ENCODE measurements at places on chromosomes 5 and 9. TPM values are rescaled to one million over a fixed set of nuclear protein-coding genes. Genes with fewer than 3 reads are reported as not detected.

- H3K36me3 ChIP-seq = no peaks in the 10 kb centered on the region
- no peak for DNase-seq
- no peaks in the 10 kb centered on the region for H3K27me3 ChIP-seq
- no peak overlapping the region for H3K4me3 ChIP-seq
Measured at GRCh38 chr5:58666141-58666540, 83.3 kb downstream of the RAB3C start.

DNA sequence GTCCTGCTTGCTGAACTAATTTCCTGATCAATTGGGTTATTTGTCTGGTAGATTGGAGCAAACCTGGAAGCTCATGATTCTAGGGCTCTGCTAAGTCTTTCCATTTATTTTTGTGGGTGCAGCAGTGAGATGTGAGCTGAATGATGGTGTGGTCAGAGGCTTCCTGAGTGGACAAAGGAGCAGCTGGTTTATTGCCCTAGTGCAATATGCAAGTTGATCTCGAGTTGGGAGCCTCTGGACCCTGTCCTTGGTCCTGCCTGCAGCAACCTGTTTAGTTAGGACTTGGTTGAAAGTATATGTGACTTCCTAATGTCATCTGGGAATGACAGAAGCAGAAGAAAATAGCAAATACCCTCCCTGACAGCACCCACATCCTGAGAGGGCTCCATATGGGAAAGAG, 4.2 kb upstream of the UNC5A start:
- no peak overlapping the region for H3K4me3 ChIP-seq
- no peak overlapping the region for H3K27ac ChIP-seq
- H3K36me3 ChIP-seq = no peaks in the 10 kb centered on the region
- H3K27me3 ChIP-seq = peaks cover 58% of the 10 kb centered on the region

DNA sequence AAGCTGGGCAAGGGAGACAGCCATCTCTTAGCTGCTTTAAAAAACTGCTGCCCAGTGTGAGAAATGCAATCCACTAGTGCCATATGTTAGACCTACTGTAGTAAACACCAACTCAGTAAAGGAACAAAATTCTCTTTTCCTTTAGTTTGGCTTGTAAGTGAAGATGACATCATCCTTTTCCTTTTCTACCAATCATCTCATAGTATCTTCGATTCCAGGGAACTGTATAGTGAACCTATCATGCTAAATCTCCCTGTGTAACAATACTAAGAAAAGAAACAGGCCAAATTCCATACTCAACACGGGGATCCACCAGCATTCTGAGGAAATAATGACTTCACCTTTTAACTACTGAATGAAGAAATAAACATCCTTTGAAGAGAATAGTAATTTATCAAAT, 100.1 kb downstream of the RAPGEF6 start:
- H3K36me3 ChIP-seq = no peaks in the 10 kb centered on the region
- H3K4me1 ChIP-seq = peaks cover 23% of the 10 kb centered on the region
- no peak overlapping the region for H3K4me3 ChIP-seq
- no peaks in the 10 kb centered on the region for H3K27me3 ChIP-seq
- no peak for DNase-seq

ESM1 gene
- 0.72 TPM for total RNA-seq

FBP2 gene
- total RNA-seq = not detected
